ENCODE measurements at places on chromosomes 6 and 20. TPM values are rescaled to one million over a fixed set of nuclear protein-coding genes. Genes with fewer than 3 reads are reported as not detected.

The TCF21 gene
- not detected for polyA plus RNA-seq

The FYN gene
- polyA plus RNA-seq: 414 TPM

The DEFB125 gene
- not detected for polyA plus RNA-seq

DNA sequence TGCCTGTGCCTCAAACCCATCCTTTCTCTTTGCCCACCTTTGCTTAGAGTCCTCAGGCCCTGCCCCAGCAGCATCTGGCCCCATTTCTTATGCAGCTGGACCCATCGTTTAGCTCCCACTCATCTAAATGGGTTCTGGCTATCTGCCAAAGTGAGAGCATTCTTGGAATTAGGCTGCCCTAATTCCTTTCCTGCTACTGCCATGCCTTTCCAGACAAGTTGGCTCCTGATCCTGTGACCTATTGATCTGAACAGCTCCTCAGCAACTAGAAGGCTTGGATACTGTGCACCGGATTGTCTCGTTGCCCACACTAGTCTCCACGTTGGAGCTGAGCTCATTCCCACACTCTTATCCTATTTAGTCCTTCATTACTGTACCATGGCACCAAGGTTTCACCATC lies 22.9 kb downstream of the DZANK1 start:
- DNase-seq: no peak

GRCh38 chr6:130615816-130616215 lies 211.4 kb upstream of the SMLR1 start:
- no peak for DNase-seq

DNA sequence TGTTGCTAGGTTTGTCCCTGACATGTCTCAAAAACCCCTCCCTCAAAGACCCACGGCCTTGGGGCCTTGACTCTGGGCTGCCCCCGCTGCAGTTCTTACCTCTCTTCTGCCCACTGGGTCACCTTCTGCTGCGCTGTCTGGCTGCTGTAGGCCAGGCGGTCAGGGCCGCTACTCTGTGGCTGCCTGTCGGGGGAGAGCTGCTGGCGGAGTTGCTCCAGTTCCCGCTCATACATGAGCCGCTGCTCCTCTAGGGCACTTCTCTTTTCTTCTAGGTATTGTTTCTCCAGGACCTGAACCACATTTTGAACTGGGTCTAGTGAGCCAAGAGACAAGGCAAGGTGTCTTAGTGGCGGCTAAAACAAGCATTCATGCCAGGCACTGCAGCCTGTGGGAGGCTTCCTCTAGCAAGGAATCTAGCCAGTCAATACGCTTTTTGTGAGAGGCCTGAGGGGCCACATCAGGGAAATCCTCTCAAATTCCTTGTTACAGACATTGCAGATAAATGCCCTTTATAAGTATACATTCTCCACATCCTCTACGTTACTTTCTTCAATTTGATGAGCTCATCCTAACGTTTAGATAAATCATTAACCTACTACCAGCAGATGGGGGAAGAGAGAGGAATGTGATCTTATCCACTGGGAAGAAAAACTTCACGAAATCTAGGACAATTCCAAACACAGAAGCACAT lies 110.3 kb upstream of the NUP153 start:
- no peak for DNase-seq

DNA sequence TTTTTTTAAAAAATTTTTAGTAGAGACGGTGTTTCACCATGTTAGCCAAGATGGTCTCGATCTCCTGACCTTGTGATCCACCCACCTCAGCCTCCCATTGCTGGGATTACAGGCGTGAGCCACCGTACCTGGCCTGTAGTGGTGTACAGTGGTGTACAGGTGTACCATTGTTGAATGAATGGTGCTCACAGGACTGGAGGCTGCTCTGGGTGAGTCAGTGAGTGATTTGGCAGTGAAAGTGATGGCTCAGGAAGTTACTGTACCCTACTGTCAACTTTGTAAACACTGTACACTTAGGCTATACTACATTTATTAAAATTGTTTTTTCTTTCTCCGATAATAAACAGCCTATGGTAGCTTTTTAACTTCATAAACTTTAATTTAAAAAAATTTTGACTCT lies 122.8 kb upstream of the EEF1E1 start:
- no peak for DNase-seq

DNA sequence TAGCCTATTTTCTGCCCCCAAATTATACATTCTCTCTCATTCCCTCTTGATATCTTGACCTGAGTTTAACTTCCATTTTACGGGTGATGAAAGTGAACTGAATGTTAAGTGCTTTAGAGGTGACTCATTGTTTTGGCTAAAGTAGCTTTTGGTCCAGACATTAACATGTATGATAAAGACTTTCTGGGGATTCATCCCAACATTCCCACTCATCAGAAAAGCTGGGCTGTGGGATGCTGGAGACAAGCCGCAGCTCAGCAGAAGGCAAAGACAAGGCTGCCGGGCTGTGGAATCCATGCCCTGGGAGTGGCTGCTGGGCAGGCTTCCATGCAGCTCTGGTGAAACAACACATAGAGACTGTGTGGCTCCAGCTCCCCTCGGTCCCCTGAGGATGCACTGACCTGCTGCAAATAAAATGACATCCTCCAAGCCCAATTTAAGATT lies 89.9 kb upstream of the SYNDIG1 start:
- no peak for DNase-seq

DNA sequence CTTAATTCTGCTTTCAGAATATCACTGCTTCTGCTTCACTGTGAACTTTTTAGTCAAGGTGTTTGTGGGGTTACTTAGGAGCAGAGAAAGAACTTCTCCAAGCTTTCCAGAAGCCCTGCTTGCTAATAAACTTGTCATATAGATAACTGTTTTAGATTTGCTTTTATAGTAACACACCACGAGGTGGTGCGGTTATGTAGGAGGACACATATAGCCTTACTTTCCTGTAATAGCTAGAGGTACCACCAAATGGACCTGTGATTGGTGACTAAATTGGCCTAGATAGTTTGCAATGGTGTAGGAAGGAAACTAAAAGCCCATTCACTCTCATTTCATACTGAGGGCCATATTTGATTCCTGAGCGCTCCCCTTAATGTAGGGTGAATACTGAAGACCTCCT lies 52.3 kb upstream of the BCLAF1 start:
- no peak for DNase-seq

- DNase-seq: no peak
These were observed 46.6 kb downstream of the HDDC2 start for GRCh38 chr6:125255201-125255600.

GRCh38 chr20:53223626-53224172 lies 251.5 kb downstream of the TSHZ2 start:
- no peak for DNase-seq

GRCh38 chr6:35136185-35136584 lies 5.0 kb downstream of the TCP11 start:
- DNase-seq: no peak

DNA sequence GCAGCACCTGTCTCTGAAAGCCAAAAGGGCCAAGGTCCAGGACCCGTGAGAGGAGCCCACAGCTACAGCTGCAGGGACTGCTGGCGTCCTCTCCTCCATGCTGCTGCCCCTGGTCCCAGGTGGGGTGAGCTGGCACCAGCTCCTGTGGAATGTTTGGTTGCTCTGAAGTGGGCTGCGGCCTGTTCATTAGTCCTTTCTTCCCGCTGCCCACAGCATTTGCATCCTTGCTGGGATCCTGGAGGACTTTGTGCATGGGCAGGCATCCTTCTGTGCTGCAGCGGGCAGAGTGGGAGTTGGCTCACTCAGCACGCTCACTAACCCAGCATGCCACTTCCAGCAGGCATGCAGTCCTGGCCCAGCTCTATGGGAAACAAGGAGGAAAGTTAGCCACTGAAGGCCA lies 76.4 kb downstream of the DHX35 start:
- no peak for DNase-seq

Measured in immature natural killer cell (primary cell).